COLO829 (cell line): ENCODE measurements at places on chromosomes 11 and 22.

- no peak for DNase-seq
Measured at GRCh38 chr11:127609025-127609773, 608.6 kb upstream of the KIRREL3 start.

GRCh38 chr11:88428959-88429358 lies 91.4 kb upstream of the CTSC start:
- no peak for DNase-seq

GRCh38 chr11:114614127-114614720 lies 18.6 kb upstream of the NXPE4 start:
- DNase-seq: no peak

- DNase-seq: no peak
Measured at GRCh38 chr11:17494019-17494418, 17.4 kb upstream of the ABCC8 start.

- no peak for DNase-seq
Measured at GRCh38 chr22:44892803-44893730, 116.7 kb downstream of the PHF21B start.

GRCh38 chr11:57324154-57324885 lies 432 bp downstream of the TNKS1BP1 start:
- DNase-seq: no peak

- no peak for DNase-seq
Measured at GRCh38 chr22:42691440-42691839, 29.2 kb downstream of the A4GALT start.

DNA sequence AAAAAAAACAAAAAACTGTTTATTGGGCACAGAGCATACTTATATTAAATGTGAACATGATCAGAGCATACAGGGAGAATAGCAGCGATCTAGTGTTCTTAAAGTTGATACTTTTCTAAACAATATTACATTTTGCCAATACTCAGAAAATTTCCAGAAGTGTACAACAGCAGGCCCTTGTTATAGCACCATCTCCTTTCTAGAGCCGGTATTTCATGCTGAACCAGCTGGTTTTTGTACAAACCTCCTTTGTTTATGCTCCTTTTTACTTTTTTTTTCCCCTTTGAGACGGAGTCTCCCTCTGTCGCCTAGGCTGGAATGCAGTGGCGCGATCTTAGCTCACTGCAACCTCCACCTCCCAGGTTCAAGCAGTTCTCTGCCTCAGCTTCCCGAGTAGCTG lies 90.7 kb downstream of the PPP6R3 start:
- DNase-seq: peak; percentile 30

DNA sequence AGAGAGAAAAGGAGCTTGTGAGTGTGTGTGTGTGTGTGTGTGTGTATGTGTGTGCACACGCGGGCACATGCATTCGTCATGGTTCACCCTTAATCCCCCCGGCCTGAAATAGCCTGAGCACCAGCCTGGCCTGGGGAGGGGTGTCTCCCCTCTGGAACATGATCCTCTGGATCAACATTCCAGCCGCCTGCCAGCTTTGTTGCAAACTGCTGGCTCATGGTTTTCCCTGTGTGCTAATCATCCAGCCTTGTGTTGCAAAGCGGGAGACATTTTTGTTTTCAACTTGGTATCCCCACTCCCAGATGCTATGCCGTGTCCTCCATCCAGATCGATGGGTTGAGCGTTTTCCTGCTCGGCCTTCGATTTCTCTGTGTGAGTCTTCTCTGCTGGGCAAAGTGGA lies 94.3 kb downstream of the FEZ1 start:
- no peak for DNase-seq

- peak; percentile 33 for DNase-seq
Measured at GRCh38 chr11:134469627-134470026, 57.6 kb upstream of the B3GAT1 start.

DNA sequence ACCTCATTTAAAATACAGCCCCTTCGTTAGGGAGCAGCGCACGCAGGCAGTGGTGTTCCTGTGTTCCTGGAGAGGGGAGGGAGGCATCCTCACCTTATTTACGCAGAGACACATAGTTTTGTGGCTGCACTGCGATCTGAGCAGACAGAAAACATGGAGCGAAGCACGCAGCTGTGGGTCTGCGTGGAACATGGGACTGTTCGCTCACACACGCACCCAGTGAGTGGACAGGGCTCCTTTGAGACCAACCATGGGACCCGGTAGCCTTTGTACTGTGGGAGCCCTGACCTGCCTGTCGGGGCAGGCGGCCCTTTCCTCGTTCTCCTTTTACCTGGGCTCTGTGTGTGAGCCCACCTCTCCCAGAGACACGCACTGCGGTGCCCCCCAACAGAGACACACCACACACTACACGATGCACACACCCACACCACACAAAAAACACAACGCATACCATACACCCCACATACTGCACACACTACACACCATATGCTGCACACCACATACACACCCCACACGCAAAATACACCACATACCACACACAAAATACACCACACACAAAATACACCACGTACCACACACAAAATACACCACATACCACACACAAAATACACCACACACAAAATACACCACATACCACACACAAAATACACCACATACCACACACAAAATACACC lies 1245.7 kb downstream of the BRD1 start:
- no peak for DNase-seq

- DNase-seq: no peak
Measured at GRCh38 chr22:35797411-35797810, 79.7 kb downstream of the APOL5 start.

GRCh38 chr11:36513965-36514364 lies 3.9 kb upstream of the TRAF6 start:
- DNase-seq: no peak

DNA sequence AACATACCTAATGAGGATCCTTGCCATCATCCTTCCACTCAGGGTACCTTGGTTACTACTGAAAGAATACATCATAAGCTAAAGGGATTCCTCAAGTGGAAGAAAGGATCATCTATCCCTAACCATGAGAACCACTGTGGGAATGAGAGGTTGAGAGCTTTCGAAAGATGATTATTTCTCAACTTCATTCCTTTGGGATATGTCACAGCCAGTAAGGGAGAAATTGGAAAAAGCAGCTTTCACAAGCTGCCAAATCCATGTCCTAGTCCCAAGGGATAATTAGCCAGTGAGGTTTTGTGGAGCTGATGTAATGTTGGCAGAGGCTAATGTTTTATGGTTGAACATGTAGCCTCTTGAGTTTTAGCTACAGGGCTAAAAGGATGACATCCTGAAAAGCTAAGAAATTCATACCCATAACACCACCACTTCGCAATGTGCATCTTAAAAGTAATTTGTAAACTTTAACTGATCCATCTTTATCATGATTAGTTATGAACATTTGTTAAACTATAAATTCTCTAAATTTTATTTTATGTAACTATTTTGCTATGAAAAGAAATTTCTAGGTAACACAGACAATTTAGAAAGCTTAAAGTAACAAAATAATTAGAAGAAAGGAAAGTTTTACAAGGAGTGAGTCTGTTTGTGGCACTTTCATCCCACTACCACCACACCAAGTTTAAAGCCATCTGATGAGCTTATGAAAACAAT lies 123.9 kb downstream of the MRTFA start:
- peak; percentile 80 for DNase-seq

DNA sequence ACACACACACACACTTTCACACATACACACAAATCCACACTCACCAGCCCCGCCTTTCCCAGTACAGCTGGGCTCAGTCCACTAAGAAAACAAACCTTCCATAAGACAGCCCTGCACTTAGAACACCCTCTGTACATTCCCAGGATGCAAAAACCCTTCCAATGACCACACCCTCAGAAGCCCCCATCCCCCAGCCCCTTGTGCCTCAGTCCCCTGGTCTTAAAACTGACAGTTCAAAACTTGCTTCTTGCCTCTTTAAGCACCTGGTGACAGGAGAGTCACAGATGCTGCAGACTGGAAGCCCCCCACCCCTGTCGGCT lies 23.0 kb downstream of the APLNR start:
- DNase-seq: no peak

- DNase-seq: no peak
Measured at GRCh38 chr11:88806410-88806809, 259.4 kb downstream of the GRM5 start.

GRCh38 chr11:110196241-110196754 lies 100.1 kb downstream of the RDX start:
- peak; percentile 28 for DNase-seq

GRCh38 chr22:49718396-49718795 lies 109.3 kb downstream of the BRD1 start:
- DNase-seq: no peak

GRCh38 chr22:49676783-49677494 lies 150.7 kb downstream of the BRD1 start:
- DNase-seq: no peak

- DNase-seq: no peak
Measured at GRCh38 chr11:38543311-38543710, 1945.3 kb upstream of the RAG2 start.

DNA sequence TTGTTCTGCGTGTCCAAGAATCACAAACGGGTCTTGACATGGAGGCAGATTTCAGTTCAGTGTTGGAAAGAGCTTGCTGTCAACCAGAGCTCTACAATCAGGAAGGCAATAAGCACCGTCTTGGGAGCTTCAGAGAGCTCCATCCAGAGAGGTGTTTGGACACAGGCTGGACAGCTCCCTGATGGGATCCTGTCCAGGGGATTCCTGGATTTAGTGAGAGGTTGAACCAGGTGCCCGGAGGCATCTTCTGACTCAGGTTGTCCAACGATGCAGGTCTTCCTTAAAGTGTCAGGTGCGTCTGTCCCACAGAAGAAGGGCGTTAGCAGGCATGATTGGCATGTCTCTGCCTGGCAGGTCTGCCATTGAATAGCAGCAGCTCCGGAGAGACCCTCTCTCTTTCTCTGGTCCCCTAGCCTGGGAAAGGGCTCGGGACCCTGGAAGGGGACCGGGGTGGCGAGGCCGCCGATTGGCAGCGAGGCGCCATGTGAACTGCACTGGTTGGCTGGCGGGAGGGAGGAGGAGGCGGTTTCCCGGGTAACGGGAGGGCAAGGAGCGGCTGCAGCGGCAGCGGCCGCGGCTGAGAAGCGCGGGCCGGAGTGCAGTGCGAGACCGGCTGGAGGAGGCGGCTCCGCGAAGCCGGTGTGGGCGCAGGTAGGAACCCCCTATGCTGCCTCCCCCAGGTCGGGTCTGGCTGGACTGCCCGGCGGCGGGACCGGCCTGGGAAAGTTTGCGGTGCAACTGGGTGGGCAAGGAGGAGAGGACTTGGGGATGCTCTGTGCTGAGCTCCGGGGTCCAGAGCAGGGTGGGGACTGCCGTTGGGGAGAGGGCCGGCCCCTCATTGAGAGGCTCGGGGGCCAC lies 104.1 kb upstream of the E2F8 start:
- DNase-seq: no peak

- DNase-seq: no peak
Measured at GRCh38 chr11:79627281-79627680, 186.5 kb upstream of the TENM4 start.

DNA sequence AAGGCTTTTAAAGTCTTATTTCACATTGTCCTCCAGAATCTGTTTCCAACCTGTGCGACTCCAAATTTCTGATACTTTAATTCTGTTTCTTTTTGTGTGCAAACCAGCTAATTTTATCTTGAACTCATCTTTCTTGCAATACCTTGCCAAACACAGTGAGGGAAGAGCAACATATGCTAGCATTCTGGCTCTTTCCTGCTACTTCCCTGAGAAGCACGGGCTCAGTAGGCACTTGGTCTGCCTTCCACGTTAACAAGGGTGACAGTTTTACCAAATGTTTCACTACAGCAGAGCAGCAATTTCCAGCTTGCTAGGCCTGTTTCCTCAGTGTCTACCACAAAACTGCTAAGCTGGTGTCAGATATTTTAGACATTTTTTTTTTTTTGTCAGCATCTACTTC lies 405.8 kb downstream of the NTM start:
- no peak for DNase-seq

DNA sequence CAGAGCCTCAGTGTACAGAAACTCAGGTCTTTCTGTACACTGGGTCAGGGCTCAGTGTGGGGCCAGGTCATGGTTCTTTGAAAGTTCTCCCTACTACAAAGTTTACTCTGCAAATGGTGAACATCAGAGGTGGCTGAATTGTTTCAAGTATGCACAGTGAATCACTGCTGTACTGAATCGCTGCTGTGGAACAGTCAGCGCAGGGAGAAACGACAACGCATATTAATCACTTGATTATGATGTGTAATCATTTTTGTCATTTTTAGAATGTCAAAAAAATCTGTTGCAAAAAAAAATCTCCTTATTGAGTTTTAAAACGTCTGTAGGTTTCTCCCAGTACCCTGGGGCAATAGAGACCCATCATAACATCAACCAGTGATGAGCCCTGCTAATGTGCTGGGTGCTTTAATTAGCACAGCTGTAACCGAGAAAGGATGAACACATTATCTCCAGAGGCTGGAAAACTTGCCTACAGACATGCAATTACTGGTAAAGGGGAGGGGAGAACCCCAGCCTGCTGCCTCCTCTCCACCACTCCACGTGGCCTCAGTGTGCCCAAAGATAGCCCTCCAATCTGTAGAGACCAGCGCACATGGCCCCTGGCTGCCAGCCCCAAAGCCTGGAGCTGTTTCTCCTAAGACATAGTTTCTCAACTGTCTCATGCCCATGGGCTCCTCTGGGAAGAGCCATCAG lies 12.8 kb downstream of the ARRB1 start:
- DNase-seq: no peak

GRCh38 chr22:48368975-48369525 lies 1458.6 kb downstream of the BRD1 start:
- DNase-seq: no peak

DNA sequence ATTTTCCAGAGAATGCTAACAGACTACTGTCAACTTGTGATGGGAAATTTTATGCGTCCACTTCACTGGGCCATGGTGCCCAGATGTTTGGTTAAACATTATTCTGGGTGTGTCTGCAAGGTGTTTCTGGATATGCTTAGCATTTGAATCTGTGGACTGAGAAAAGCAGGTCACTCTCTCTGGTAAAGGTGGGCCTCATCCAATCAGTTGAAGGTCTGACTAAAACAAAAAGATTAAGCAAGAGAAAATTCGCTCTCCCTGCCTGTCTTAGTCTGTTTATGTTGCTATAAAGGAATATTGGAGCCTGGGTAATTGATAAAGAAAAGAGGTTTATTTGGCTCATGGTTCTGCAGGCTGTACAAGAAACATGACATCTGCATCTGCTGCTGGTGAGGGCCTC lies 32.1 kb upstream of the CD81 start:
- no peak for DNase-seq

DNA sequence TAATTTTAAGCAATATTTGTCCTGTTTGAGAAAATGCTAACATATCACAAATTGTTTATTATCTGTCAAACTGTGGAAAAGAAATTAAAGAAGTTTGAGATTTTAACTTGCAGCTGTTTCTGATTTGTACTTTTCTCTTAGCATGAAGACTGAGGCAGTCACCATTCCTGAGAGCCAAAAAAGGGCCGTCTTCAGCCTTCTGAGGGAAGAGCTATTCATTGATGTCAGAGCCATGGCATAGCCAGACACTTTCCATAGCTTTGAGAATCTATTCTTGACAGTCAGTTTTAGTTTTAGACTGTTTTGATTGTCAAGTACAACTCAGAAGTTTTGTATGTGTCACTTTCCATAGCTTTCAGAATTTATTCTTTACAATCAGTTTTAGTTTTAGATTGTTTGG lies 32.1 kb downstream of the YAP1 start:
- DNase-seq: no peak
